Lung (tissue), 17 donors: ENCODE measurements at places on chromosomes 2 and 18.
A peak's percentile ranks its signal among the peaks of the same experiment; 100 is the strongest.

DNA sequence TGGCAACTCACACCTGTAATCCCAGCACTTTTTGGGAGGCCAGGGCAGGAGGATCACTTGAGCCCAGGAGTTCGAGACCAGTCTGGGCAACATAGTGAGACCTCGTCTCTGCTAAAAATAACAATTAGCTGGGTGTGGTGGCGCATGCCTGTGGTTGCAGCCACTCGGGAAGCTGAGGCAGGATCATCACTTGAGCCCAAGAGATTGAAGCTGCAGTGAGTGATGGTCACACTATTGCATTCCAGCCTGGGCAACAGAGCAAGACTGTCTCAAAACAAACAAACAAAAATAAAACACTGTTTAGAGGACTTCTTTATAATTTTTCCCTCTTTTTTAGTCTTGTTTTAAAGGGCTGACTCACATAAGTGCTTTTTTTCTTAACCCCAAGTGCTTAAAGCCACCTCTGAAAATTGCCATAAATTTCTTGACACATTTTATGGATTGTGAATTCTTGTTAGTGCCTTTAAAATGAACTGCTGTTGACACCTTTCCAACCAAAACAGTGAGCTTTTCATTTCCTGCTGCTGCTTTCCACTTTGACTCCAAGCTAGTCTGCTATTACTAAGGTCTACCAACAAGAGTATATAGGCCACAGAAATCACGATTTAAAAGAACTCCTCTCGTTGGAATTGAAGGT, 41.7 kb downstream of the CYP20A1 start:
- no peak for DNase-seq

GRCh38 chr2:28231110-28231631, 161.5 kb upstream of the FOSL2 start:
- DNase-seq: no peak

GRCh38 chr2:132678483-132678882, 8.5 kb upstream of the LYPD1 start:
- no peak for DNase-seq

DNA sequence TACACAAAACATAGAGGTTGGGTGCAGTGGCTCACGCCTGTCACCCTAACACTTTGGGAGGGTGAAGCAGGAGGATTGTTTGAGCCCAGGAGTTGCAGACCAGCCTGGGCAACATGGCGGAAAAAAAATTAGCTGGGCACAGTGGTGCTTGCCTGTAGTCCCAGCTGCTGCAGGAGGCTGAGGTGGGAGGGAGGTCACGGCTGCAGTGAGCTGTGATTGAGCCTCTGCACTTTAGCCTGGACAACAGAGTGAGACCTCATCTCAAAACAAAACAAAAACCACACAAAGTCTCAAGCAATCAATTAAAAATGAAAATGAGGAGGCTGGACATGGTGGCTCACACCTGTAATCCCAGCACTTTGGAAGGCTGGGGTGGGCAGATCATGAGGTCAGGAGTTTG, 4.9 kb downstream of the NOP58 start:
- DNase-seq: no peak

DNA sequence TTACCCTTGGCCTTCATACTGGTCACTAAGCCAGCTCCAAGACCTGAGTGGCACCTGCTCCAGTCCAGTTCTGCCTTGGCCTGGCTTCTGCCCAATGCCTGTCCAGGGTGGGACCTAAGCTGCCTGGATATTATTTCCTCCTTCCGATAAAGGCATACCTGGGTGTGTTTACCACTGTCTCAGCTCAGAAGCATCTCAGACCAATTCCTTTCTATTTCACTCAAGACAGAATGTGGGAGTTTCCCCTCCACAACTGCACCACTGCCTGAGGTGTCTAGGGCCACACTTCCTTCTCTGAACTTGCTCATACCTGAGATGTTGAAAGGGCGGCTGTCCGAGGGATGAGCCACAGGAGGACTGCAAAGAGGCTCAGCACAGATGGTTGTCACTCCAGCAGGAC, 18.4 kb upstream of the CAB39 start:
- DNase-seq: no peak

DNA sequence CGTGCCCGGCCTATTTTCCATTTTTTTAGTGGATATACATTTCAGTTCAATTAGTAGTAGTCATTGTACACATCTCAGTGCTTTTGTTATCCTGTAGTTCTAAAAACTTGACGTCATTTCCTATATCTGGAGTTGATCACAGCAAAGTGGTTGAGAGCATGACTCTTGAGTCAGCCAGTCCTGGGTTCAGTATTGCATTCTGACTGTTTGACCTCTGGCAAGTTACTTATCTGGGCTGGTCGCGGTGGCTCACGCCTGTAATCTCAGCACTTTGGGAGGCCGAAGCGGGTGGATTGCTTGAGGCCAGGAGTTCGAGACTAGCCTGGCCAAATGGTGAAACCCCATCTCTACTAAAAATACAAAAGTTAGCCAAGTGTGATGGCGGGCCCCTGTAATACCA, 50.4 kb upstream of the PPM1B start:
- no peak for DNase-seq

DNA sequence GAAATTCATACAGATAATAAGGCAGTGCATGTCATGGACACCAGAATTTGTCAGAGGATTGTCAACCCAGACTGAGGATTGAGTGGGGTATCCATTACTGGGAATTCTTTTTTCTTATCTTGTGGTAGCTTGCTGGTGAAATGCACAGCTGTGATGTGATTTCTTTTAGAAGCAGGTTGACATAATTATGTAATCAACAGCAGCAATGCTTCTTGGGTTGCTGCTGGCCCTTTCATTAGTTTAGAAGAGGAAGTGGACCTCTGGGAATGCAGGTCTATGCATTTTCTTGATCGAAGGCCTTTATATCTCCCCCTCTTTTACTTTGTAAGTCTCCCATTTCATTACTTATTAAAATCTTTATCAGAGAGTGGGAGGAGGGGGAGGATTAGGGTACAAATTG, 319.9 kb downstream of the AGPS start:
- DNase-seq: no peak

- no peak for DNase-seq
These were observed 255.3 kb downstream of the NR4A2 start for GRCh38 chr2:156077041-156077742.

DNA sequence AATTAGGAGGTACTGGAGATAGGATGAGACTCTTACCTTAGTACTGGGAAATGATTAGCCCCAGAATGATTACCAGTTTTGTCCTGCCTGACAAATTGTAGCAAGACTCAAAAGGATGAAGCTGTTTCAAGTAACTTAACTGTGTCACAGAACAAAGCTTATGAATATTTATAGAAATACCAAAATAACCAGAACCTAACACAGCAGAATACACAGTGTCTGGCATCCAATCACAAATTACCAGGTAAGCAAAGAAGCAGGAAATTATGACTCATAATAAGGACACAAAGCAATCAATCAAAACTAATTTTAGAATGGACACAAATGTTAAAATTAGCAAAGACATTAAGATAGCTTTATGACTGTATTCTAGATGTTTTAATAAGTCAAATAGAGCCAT, 91.9 kb downstream of the CTNNA2 start:
- DNase-seq: no peak

- no peak for DNase-seq
These were observed 69.5 kb upstream of the PELI1 start for GRCh38 chr2:64213532-64214275.

GRCh38 chr2:149185942-149186490, 144.4 kb upstream of the LYPD6 start:
- DNase-seq: no peak

- peak; percentile 88 for DNase-seq
These were observed 47.4 kb downstream of the LRRFIP1 start for GRCh38 chr2:237674731-237675276.

DNA sequence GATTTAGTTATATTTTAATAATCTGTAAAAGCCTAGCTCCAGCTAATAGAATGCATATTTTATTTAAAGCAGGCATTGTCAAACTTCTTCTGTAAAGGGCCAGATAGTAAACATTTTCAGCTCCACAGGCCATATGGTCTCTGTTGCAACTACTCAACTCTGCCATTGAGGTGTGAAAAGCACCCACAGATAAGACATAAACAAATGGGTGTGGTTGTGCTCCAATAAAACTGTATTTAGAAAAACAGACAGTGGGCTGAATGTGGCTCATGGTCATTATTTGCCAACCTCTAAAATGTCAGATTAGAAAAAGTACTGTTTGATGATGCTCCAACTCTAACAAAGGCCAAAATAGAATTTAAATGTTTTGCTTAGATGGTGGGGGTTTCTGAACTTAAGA, 519.9 kb downstream of the RNF144A start:
- DNase-seq: peak; percentile 49

DNA sequence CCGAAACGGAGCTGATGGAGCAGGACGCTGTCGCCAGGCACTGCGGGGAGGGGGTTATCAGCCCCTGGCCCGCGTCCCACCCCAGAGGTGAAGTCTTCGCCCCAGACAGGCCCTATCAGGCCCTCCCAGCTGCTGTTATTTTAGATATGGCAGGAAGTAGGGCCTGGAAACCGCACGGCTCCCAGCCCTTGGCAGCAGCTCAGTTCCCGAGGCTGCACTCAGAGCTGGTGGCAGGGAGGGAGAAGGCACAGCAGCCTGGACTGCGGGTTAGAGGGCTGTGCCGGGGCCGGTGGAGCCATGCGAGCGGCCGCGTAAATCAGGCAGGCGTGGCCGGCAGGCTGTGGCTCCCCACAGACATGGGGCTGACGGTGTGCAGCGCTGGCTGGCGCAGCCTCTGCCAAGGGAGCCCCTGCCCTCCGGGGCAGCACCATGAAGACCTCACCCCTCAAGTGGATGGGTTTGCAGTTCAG, 111.4 kb downstream of the NFATC1 start:
- peak; percentile 85 for DNase-seq

GRCh38 chr2:63837036-63837594, 4.6 kb upstream of the UGP2 start:
- DNase-seq: no peak

GRCh38 chr2:27147935-27148334, 869 bp upstream of the TCF23 start:
- no peak for DNase-seq

GRCh38 chr2:219430633-219431615, 3.7 kb upstream of the SPEG start:
- DNase-seq: peak; percentile 73

GRCh38 chr2:218961229-218961628, 1.8 kb downstream of the CDK5R2 start:
- no peak for DNase-seq

DNA sequence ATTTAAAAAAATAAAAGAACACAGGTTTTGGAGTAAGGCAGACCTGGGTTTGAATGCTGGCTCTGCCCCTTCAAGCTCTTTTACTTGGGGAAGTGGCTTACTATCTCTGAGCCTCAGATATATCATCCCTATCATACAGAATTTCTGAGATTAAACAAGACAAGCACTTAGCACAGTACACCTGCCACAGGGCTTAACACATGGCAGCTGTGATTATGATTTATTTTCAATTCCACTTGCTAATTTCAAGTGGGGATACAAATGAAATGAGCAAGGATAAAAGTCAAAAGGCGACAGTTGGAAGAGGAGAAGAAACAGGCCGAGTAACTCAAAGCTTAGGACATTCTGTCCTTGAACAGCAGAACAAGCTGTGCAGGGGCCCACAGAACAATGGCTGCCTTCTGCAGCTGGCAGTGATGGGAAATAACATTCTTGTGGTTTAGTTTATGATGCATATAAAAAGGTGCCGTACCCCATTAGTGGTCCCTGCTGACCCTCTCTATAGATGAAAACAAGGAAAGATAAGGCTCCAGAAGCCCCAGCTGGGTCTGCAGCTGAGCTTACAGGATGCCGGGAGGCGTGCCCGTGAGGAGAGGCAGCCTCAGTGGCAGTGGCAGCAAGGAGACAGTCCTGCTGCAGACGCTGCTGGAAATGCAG, 45.3 kb downstream of the KIF3C start:
- DNase-seq: no peak

DNA sequence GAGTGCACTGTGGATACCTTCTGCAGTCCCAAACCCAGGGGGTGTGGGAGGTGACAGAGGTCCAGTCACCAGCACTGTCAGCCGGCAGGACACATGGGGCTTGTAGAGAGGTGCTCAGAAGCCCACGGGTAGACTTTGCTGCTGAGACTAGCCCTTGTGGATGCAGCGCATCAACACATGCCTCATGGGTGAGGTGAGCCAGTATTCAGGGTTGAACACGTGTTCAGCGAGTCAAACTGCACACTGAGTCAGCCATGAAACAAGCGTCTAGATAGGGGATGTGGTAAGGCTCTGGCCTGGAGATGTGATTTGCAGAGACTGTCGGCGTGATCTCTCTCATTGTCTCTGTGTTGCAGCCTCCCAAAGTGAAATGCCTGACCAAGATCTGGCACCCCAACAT, 35.8 kb upstream of the SCLY start:
- DNase-seq: no peak

DNA sequence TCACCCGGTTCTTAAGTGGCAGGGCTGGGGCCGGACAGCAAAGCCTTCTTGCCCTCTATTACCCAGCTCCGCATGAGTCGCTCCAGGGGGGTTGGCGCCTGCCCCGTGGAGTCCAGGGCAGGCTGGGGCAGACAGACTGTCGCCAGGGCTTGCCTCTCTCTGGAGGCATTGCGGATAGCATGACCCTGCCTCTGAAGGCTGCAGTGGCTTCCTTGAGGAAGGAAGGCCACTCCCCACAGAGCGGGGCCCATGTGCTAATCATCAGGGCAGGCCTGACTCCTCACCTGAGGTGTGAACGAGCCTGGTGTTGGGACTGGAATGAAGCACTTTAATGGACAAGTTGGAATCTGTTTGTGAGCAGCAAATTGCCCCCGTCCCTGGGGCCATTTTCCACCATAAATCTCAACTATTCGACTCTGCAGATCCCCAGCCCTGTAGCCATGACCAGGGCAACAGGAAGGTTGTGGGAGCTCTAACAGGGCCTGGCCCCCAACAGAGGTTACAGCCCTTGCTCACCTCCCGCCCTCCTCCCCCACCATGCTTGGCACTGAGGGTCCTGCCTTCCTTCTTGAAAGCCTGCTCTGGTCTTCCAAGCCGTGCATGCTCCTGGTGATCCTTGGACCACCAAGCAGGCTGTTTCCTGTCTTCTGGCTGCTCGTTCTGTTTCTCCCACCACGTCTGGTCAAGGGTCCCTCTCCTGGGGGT, 144.9 kb upstream of the HAAO start:
- DNase-seq: no peak

DNA sequence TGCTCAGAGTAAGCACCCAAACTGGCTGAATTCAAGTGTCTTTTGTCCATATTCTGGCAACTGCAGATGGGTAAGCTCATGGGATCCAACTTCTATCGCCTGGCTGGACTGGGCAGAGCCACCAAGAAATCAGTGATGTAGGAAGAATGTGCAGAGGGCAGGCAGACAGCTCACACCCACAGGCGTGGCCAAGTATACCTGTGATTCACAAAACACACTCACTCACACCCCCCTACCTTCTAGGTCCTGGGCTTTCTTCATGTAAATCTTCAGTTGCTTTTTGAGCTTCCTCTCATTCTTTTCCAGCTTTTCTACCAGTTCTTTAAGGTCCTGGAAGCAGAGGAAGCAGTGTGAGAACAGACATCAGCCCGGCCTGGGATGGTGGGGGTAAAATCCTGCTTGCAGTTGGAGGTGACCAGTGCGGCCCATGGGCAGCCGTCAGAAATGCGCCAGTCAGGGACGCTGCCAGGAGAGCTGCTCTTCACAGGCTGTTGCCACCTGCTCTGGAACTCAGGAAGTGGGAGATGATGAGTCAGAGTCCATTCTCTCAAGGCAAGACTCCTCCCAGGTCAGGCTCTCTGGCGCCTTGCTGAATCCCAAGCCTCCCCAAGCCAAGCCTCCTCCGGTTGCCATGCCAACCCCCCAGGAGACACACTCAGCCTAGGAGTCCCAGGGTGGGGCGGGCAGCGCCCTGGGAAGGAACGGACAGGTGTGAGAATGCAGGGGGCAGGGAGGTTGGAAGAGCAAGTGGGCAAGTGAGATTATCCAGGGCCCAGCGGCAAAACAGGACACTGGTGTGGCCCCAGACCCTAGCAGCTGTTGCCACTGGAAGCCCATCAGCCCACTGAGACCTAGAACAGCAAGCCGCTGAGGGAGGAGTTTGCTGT, 36.2 kb upstream of the ACAA2 start:
- no peak for DNase-seq
